ENCODE measurements at places on chromosomes 5 and 9. TPM values are rescaled to one million over a fixed set of nuclear protein-coding genes. Genes with fewer than 3 reads are reported as not detected.

The SEMA5A gene
- polyA plus RNA-seq: 1.1 TPM

The COX7C gene
- polyA plus RNA-seq: 807 TPM

The PCDHA1 gene
- not detected for polyA plus RNA-seq

The CCDC69 gene
- polyA plus RNA-seq: 83.0 TPM

The GLDC gene
- not detected for polyA plus RNA-seq

The LURAP1L gene
- not detected for polyA plus RNA-seq

The HMCN2 gene
- polyA plus RNA-seq: not detected

The SAXO1 gene
- 0.09 TPM for polyA plus RNA-seq

The C5orf58 gene
- polyA plus RNA-seq: 2.4 TPM

The GLIPR2 gene
- 213 TPM for polyA plus RNA-seq
